ENCODE measurements at places on chromosomes 13 and 19.

DNA sequence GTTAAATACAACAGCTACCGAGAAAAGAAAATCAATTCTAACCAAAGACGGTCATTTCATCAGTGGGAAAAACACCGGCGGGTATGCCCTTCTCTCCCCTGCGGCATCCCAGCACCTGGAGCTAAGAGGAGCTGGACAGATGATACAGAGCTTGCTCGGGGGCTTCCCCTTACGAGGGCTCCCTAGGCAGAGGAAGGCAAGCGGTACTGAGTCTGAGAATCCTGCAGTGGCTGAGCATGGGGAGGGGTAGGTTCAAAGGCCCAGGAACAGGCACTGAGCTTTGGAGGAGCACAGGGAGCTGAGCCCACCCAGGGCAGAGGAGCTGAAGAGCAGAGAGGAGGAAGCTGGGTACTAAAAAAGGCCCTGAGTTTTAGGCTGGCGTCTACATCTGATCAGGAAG lies 12.7 kb downstream of the STK24 start:
- DNase-seq = no peak

GRCh38 chr13:33644581-33645543 lies 173.1 kb upstream of the RFC3 start:
- DNase-seq = no peak

DNA sequence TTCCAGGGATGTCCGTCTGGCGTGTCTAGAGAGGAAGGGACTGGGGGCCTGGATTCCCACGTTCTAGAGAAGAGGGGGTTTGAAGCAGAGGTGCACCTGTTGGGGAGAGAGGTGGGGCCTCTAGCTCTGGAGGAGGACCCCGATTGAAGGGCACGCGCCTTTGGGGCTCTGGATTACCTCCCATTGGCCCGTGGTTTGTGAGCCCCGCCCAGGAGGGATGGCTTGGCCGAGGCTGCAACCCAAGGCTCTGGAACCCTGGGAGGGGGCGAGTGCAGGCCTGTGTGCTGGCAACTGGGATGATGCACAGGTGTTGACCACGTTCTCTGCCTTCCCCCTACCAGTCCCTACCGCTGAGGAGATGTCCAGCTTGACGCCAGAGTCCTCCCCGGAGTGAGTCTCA lies 20.2 kb downstream of the TMEM150B start:
- DNase-seq = no peak

DNA sequence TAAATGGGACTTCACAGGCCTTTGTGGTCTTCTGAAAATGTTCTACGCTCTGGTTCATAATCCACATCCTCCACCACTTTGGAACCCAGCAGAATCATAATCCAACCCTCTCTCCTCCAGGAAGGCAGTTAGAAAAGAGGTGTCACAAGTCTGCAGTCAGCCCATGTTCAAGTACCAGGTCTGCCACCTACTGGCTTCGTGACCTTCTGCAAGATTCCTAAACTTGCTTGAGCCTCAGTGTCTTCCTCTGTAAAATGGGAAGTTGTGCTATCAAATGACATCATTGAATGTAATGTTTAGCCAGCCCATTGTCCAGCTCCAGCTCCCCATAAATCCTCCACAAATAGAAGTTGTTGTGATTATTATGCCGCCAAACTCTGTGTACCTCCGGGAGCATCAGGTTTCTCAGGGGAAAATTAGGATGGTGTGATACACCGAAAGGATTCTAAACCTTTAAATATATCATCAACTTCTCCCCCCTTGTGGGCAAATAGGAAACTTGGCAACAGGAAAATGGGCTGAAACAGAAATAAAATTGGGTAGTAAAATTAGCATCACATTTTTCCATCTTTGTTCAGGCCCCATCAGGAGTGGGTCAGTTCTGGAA lies 109.7 kb downstream of the NUFIP1 start:
- no peak for DNase-seq

GRCh38 chr13:94622344-94622743 lies 20.7 kb downstream of the GPR180 start:
- DNase-seq = no peak

DNA sequence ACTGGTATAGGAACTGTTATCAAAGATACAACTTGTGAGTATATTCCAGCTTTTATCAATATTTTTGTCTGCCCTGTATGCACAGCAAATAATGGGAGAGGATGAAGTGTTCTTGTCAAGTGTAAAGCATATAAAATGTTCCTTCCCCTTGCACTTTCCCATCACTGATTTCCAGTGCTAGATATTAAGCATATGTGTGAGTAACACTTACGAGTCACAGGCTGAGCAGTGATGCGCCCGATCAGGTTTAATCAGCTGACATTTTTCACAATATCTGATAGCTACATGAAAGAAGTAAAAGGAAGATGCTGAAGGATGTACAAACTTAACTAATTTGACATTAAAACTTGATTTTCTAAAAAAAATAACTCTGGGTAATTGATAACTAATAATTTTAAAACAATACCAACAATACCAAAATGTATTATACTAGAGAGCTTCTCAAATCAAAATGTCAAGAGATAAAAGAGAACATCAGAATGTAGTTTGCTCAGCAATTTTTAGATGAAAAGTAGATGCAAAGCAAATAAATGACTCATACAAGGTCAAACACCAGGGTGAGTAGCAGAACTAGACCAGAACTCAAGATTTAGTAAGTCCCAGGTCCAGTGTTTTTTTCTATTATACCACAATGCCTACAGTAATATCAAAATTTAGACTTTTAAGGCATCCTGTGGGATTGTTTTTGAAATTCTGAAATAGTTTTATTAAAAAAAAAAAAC lies 56.4 kb downstream of the ZDHHC20 start:
- no peak for DNase-seq
